IPS DF 6.9 (cell line): ENCODE measurements at places on chromosomes 12 and 14.

DNA sequence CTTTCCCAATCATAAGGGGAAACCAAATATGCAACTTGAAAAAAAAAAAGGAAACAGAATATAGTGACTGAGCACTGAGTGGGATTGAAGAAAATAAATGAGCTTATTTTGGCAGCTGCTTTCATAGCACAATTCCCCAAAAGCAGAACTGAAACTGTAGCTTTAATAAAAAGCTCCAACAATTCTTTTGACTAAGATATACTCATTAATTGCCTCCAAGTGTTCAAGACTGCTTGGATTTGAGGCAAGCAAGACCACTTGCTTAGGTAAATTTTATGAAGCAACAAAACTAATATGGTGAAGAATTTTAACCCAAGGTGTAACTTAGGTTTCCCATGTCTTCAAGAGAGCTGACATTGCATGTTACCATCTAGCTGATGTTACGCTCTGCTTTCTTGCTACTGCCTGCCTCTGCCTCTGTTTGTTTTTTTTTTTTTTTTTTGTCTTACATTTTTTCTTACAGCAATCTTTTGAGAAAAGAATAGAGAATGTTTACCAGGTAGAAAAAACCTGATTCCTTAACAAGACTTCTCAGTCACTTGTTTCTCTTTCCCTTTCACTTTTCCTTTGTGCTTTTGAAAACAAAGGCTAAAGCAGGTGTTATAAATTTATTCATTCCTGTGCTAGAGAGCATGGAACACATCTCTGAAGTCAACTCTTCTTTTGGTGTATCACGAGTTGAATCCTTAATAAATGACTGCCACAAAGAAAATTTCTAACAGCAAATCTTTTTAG is 134.4 kb downstream of the BCAT1 start:
- peaks cover 3% of the 10 kb centered on the region; the same call in 1 of the 2 replicates for H3K36me3 ChIP-seq
- H3K27me3 ChIP-seq: no peaks in the 10 kb centered on the region
- no peak overlapping the region for H3K27ac ChIP-seq
- no peak for DNase-seq

GRCh38 chr14:36647824-36648753 is 13.6 kb upstream of the PAX9 start:
- H3K27me3 ChIP-seq: peaks cover 66% of the 10 kb centered on the region
- H3K27ac ChIP-seq: no peak overlapping the region
- H3K4me3 ChIP-seq: peak overlapping the region; percentile 27; the same call in 1 of the 2 replicates

DNA sequence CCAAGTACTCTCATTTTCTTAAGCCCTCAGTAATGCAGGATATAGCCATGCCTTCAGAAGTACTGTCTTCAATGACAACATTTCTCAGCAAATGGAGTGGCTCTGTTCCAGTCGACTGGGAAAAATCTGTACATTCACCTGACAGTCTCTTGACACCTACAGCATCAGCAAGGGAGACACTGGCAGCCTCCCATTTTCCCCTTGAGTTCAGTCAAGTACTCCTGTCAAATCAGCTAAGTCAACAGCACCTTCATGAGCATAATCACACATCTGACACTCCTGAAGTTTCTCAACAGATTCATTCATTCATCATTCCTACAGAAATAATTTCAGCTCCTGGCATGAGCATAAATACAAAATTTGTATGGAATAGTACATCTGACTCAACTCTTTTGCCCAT is 46.1 kb downstream of the INTS13 start:
- no peaks in the 10 kb centered on the region for H3K4me1 ChIP-seq
- no peaks in the 10 kb centered on the region for H3K27me3 ChIP-seq
- no peak overlapping the region for H3K4me3 ChIP-seq
- no peak overlapping the region for H3K27ac ChIP-seq
- no peak for DNase-seq

DNA sequence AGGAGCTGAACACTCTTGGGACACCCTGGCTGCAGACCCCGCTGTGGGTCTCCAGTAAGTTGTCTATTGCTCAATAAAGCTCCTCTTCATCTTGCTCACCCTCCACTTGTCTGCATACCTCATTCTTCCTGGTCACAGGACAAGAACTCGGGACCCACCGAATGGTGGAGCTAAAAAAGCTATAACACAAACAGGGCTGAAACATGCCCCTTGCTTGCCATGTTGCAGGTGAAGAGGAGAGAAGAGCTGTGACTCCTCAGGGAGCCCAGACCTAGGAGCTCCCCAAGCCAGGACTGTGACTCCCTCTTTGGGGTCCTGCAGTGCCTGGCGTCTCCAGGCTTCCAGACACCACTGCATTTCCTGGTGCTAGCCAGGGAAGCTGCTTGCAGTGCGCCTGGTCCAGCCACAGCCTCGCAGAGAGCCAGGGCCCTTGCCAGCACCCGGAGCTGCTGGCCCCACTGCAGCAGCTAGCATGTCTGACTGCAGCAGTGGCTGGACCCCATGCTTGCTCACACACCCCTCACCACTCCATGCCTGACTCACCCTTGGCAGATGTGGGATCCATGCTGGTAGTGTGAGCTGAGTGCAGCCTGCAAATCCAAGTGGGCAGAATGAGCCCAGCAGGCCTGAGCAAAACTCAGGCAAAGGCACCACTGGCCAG is 37.1 kb upstream of the OR5AU1 start:
- H3K27ac ChIP-seq: no peak overlapping the region
- no peak for DNase-seq
- peaks cover 4% of the 10 kb centered on the region; the same call in 1 of the 2 replicates for H3K4me1 ChIP-seq
- no peaks in the 10 kb centered on the region for H3K27me3 ChIP-seq
- no peaks in the 10 kb centered on the region for H3K36me3 ChIP-seq

DNA sequence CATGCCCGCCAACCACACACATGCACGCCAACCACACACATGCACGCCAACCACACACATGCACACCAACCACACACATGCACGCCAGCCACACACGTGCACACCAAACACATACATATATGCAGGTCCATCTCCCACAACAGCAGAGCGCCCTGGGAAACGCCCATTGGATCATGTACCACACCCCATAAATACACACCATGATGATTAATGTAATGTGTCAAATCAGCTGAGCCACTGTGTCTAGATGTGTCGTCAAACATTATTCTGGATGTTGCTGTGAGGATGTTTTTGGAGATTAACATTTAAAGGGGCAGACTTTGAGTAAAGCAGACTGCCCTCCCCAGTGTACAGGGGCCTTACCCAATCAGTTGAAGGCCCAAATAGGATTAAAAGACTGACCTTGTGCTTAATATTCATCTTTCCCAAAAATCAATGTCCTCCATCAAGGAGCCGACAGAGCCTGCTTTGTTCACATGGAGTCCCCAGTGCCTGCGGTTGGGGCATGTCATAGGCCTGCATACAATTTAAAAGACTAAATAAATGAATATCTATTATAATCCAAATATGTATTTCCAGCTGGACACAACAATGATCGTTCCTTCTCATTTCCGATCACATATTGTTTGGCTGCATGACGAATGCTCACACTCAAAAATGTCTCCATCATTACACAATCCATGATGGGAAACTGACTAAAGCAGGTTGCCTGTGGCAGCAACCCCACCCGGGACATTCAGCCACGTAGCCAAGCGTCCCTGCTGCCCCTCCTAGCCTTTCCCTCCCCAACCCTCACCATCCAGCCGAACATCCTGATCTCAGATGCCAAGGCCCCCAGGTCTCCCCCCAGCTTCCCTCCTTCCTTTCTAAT is 23.2 kb upstream of the BDKRB2 start:
- no peaks in the 10 kb centered on the region for H3K4me1 ChIP-seq
- no peaks in the 10 kb centered on the region for H3K27me3 ChIP-seq
- H3K4me3 ChIP-seq: no peak overlapping the region

DNA sequence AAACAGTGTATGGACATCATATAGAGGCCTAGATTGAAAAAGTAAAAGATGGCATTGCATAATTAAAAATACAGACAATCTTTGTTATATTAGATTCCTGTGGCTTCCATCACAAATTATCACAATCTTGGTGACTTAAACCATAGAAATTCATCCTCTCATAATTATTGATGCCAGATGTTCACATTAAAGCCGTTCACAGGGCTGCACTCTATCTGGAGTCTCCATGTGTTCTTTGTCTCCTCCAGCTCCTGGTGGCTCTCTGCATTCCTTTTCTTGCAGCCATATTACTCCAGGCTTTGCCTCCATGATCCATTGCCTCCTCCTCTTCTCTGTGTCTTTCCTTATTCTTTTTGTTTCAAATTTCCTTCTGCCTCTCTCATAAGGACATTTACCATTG is 875.7 kb upstream of the USP15 start:
- no peaks in the 10 kb centered on the region for H3K27me3 ChIP-seq
- H3K4me1 ChIP-seq: no peaks in the 10 kb centered on the region
- H3K4me3 ChIP-seq: no peak overlapping the region
- no peak for DNase-seq
- no peaks in the 10 kb centered on the region for H3K36me3 ChIP-seq
- H3K27ac ChIP-seq: no peak overlapping the region

- H3K4me3 ChIP-seq: no peak overlapping the region
- no peak overlapping the region for H3K27ac ChIP-seq
- no peaks in the 10 kb centered on the region for H3K36me3 ChIP-seq
- H3K27me3 ChIP-seq: no peaks in the 10 kb centered on the region
- no peaks in the 10 kb centered on the region for H3K4me1 ChIP-seq
These were observed 772.5 kb upstream of the ALG10B start for GRCh38 chr12:37543966-37544668.

GRCh38 chr12:863285-863684 is 86.2 kb downstream of the RAD52 start:
- H3K36me3 ChIP-seq: peaks cover 9% of the 10 kb centered on the region
- no peaks in the 10 kb centered on the region for H3K27me3 ChIP-seq
- DNase-seq: no peak
- H3K4me3 ChIP-seq: no peak overlapping the region
- no peak overlapping the region for H3K27ac ChIP-seq

DNA sequence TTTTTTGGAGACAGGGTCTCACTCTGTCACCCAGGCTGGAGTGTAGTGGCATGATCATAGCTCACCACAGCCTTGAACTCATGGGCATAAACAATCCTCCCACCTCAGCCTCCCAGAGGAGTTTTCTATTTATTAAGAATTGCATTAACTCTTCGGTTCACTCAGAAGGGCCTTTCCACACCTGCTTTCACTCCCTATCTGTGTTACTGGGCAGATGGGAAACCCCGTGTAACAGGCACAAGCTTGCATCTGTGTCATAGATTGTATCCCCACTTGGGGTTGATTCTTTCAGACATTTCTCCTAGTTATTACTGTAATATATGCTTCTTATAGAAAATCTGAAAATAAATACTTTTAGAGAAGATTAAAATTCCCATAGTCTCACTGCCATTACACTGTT is 38.7 kb downstream of the STX2 start:
- H3K4me3 ChIP-seq: no peak overlapping the region
- no peaks in the 10 kb centered on the region for H3K27me3 ChIP-seq
- H3K36me3 ChIP-seq: peaks cover 5% of the 10 kb centered on the region

- no peaks in the 10 kb centered on the region for H3K4me1 ChIP-seq
- H3K4me3 ChIP-seq: no peak overlapping the region
- no peak for DNase-seq
These were observed 146.6 kb downstream of the RIMBP2 start for GRCh38 chr12:130569521-130569920.

DNA sequence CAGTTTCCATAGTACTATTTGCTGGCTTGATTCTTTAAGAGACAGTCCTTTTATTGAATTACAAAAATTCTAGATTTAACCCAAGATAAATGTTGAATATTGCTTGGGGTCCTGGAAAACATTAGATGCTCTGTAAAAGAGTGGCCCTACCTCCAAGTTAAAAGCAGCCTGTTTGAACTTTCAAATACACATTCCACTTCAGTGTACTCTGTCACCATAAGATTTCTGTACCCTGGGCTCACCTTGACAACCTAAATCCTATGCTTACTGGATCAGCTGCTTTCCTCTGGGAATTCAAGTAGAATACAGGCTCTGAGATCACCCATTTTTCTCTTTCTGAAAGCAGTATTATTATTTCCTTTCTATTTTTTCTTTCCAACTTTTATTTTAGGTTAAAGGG is 107.7 kb upstream of the DCN start:
- H3K27ac ChIP-seq: no peak overlapping the region
- H3K36me3 ChIP-seq: no peaks in the 10 kb centered on the region
- no peak overlapping the region for H3K4me3 ChIP-seq
- H3K27me3 ChIP-seq: no peaks in the 10 kb centered on the region
- H3K4me1 ChIP-seq: no peaks in the 10 kb centered on the region
- DNase-seq: no peak

DNA sequence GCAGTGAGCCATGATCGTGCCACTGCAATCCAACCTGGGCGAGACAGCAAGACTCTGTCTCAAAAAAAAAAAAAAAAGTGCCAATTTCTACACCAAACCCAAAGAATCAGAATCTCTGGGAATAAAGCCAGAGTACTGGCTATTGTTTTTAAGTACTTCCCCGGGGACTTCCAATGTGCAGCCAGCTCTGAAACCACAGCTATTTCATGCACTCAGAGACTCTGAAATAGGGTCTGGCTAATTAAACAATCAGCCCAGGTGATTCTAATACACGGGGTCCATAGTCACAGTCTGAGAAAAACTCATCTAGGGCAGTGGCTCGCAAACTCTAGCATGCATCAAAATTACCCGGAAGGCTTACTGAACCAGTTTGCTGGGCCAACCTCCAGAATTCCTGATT is 56.3 kb downstream of the SIX6 start:
- H3K27me3 ChIP-seq: no peaks in the 10 kb centered on the region
- H3K4me1 ChIP-seq: no peaks in the 10 kb centered on the region
- no peak for DNase-seq
- H3K36me3 ChIP-seq: no peaks in the 10 kb centered on the region
- no peak overlapping the region for H3K27ac ChIP-seq
- H3K4me3 ChIP-seq: no peak overlapping the region

- peak within 1 kb of the TSS; percentile 50 for H3K4me3 ChIP-seq
- H3K27me3 ChIP-seq: no peaks in the 10 kb centered on the region
- no peak for DNase-seq
- H3K4me1 ChIP-seq: no peaks in the 10 kb centered on the region; the same call in 1 of the 2 replicates
These were observed at the start of gene BCAT1 for GRCh38 chr12:24948757-24949722. Gene BCAT1, minus strand, starts transcription at chr12:24949101. Its CDS starts 169 bp downstream, at chr12:24948932.

DNA sequence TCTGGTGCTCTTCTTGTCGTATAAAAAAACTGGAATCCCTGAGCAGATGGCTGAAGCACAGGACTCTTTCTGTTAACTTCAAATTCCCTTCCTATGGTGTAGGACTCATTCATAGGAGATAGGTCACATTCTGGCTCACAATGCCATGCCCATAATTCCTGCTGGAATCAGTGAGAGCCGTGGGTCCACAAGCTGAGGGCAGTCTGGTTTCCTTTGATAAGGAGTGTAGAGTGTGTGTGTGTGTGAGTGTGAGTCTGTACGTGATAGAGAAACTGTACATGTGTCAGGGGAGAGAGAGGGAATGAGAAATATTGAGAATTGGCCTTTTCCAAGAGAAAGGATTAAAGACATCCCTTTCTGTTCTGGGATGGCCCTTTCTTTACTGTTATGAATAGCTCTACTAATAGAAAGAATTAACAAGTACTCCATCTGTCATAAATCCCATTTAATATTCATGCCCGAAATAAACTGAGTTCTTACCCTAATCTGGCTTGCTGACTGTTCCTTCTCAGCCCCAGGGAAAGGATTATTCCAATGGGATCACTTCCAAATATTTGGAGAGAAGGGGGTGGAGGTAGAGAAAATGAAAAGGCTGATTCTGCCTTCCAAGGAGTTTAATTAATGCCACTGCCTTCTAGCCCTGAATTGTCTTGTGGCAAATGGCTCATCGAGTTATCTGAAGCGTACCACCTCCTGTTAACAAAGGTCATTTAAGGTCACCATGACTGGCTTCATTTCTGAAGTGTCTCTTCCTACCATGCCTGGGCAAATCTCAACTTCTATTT is 79.0 kb downstream of the TMX1 start:
- no peaks in the 10 kb centered on the region for H3K27me3 ChIP-seq
- H3K4me3 ChIP-seq: no peak overlapping the region
- no peaks in the 10 kb centered on the region for H3K36me3 ChIP-seq
- DNase-seq: no peak
- H3K4me1 ChIP-seq: no peaks in the 10 kb centered on the region

GRCh38 chr14:104171029-104171697 is 32.8 kb downstream of the KIF26A start:
- H3K4me1 ChIP-seq: peaks cover 16% of the 10 kb centered on the region
- no peaks in the 10 kb centered on the region for H3K27me3 ChIP-seq
- DNase-seq: peak; percentile 45
- H3K4me3 ChIP-seq: no peak overlapping the region
- H3K27ac ChIP-seq: no peak overlapping the region
